Stimulated activated CD4-positive, alpha-beta T cell treated with anti-CD3 and anti-CD28 coated beads, Interleukin-1b, Interleukin-23, amount 100 ng/mL, for 1 hour (primary cell): ENCODE measurements at places on chromosomes 16 and 17.

DNA sequence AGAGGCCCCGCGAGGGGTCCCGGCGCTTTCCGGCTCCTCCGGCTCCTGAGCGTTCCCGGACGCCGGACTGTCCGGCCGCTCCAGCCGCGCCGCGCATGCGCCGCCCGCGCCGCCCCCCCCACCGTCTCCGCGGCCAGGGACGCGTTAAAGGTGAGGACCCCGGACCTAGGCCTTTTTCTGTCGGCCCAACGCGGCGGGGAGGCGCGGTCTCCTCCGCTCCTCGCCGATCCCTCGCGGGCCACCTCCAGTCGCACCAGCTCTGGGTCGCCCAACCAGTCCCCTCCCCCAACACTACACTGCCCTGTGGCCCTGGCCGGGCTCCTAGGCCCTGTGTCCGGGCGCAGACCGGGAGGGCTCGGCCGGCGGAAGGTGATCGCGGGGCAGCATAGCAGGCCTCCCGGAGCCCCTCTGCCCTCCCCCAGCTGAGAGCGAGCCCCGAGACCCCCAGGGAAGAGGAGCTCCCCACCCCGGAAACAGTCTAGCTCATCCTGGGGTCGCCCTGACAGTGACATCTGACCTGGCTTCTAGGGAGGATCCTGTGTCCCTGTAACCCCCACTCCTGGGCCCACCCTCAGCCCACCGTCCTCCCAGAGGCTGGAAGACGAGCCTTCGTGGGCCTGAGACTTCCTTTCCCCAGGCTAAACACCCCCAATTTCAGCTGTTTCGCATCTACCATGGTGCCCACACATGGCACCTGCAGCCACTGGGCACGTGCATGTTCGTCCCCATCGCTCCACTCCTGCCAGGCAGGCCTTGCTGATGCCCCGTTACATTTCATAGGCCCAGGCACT is 14.7 kb upstream of the BCAR1 start:
- no peak for DNase-seq

GRCh38 chr16:10036956-10037355 is 145.3 kb downstream of the GRIN2A start:
- DNase-seq: no peak

DNA sequence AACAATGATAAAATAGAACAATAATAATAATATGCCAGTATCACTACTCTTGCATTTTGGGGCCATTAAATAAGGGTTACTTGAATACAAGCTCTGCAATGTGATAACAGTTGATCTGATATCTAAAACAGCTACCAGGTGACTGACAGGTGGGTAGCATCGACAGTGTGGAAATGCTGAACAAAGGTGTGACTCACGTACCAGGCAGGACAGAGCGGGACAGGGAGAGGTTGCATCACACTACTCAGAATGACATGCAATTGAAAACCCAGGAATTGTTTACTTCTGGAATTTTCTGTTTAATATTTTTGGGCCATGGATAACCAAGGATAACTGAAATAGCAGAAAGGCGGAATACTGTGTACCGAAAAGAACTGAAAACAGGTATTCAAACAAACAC is 15.8 kb upstream of the ZNF19 start:
- no peak for DNase-seq

GRCh38 chr17:75733471-75733870 is 12.2 kb downstream of the ITGB4 start:
- no peak for DNase-seq

- DNase-seq: no peak
These were observed 262.1 kb upstream of the CA10 start for GRCh38 chr17:52420555-52421078.

DNA sequence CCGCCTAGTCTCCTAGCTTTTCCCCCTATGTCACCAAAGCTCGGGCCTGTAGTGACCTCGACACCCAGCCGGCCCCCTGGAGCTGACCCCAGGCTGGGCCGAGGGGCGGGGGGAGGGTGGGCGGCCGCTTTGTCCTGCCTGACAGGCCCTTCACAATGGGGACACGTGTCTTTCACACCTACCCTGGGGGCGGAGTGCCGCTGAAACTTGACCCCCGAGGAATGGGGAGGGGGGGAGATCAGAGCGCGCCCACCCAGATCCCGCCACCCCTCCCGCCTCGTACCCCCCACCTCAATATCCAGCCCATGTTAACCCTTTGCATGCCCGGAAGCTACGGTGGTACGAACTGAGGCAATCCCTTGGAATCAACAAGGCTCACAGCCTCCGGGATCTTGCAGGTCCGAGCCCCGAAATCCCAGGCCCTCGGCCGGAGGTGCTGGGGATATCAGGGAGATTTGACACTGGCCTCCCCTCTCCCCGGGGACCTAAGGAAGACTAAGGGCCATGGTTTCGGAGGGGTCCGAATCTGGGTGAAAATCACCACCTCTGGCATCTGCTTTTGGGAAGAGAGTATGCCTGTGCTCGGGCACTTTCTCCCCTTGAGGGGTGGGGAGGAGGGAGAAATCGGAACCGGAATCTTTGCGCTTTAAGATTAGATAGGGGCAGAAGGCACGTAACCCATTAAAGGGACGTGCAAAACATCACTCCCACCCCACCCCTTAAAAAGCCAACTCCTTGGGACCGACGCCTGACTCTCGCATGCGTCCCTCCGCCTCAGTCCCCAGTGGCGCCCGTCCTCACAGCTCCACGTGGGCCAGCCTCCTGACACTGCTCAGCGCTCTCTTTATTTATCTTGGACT is 2.6 kb downstream of the NOG start:
- no peak for DNase-seq

DNA sequence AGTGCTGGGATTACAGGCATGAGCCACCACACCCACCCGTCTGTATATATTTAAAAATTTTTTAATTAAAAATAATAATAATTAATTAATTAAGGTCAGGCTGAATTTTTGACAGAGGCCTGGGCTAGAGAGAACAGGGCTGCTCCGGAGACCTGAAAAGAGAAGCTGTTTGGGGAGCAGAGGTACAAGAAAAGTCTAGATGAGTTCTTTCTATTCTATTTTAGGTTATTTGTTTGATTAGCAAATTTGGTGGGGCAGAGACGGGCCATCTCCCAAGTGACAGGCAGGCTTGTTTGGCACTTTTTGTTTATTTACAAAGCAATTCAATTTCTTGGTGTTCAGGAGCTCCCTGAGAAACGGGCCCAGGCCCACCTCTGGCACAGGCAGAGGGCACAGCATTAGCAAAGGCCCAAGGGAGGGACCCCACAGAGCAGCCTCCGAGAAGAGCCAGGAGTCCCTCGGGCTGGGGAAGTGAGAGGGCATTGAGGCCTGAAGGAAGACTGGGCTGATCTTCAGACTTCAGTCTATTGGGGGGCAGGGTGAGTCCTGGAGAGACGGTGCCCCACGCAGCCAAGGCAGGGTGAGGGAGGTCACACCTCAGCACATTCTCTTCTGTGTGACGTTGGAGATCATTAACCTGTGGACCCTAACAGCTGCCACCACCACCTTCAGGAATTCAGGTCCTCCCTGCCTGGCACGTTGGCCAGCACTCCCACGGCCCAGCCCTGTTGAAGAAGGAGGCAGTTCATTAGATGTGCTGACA is 10.8 kb upstream of the RIPOR1 start:
- no peak for DNase-seq

- DNase-seq: peak; percentile 5
These were observed 99.4 kb downstream of the CYLD start for GRCh38 chr16:50841081-50841886.

DNA sequence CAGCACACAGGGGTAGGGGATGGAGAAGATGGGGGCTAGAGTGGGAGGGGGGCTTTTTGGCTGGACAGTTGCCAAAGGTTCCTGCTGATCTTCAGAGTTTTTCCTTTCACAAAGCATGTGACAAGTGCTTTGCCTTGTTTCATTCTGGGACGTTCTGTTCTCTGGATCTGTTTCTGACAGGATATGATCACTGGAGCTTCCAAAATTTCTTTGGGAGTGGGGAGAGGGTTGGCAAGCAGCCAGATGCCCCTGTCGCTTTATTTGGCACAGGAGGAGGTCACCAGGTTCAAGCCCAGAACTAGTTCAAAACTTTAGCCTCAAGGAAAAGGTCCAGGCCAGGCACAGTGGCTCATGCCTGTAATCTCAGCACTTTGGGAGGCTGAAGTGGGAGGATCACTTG is 68.5 kb upstream of the TBX2 start:
- DNase-seq: no peak

GRCh38 chr16:80277182-80277581 is 263.6 kb upstream of the DYNLRB2 start:
- no peak for DNase-seq

DNA sequence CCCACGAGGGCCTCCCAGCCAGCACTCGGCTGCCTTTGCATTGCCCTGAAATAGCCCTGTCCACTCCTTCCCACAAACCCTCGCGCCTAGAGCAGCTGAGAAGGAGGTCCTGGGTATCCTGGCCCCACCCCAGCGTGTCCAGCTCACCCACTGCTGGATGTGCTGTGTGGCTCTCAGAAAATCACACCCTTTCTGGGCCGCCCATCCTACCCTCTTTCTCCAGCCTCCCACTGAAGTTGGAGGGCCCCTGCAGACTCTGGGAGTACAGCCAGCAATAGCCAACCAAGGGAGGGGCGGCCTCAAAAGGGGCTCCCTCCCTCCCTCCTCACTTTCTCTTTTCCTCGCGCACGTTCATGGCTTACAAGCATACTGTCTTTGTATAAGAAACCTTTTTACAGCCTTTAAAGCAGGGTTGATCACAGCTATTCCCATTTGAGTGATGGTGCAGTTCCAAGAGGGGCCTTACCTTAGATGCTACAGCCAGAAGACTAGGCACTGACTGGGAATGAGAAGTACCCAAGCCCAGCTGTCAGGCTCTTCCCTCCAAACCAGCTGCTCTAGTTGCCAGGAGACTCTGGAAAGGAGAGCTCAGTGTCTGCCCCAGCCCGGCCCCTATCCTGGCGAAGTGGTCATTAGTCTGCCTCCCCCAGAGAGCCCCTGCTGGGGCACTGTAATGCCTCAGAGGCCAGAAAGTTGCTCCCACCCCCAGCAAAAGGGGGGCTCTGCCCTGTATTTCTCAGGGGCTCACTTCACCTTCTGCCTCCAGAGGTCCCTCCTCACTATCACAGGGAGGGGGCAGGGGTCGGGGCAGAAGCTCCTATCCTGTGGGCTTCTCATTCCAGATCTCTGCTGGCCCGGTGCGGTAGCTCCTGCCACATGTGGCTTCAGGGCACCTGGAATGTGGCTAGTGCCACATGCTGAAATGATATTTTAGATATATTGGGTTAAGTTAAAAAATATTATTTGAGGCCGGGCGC is 38.1 kb downstream of the DCAKD start:
- no peak for DNase-seq

DNA sequence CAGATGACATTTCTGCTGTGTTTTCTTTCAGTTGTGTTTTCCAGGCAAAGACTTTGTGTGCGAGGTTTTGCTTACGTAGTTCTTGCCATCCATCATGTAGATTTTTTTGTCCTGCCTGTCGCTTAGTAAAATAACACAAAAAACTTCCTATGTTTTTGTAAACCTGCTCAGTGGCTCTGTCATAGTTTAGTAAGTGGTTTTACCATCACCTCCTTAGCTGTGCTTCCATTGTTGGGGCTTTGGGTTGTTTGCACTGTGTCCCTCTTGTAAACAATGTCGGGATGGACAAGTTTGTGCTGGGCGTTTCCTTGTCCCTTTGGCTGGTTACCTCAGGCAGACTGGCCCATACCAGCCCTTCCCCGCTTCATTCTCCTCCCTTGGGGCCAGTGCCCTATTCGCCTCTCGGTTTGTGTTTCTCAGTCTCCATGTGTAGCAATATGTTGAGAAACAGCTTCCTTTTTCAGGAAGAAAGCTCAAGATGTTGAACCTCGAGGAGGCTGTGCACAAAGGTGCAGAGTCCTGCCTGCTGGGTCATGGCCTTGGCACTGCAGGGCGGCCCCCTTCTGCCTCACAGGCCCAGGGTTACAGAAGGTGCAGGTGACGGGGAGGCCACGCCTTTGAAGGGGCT is 74.6 kb downstream of the KSR1 start:
- no peak for DNase-seq

- no peak for DNase-seq
These were observed 8.8 kb downstream of the ENGASE start for GRCh38 chr17:79083191-79083971.

DNA sequence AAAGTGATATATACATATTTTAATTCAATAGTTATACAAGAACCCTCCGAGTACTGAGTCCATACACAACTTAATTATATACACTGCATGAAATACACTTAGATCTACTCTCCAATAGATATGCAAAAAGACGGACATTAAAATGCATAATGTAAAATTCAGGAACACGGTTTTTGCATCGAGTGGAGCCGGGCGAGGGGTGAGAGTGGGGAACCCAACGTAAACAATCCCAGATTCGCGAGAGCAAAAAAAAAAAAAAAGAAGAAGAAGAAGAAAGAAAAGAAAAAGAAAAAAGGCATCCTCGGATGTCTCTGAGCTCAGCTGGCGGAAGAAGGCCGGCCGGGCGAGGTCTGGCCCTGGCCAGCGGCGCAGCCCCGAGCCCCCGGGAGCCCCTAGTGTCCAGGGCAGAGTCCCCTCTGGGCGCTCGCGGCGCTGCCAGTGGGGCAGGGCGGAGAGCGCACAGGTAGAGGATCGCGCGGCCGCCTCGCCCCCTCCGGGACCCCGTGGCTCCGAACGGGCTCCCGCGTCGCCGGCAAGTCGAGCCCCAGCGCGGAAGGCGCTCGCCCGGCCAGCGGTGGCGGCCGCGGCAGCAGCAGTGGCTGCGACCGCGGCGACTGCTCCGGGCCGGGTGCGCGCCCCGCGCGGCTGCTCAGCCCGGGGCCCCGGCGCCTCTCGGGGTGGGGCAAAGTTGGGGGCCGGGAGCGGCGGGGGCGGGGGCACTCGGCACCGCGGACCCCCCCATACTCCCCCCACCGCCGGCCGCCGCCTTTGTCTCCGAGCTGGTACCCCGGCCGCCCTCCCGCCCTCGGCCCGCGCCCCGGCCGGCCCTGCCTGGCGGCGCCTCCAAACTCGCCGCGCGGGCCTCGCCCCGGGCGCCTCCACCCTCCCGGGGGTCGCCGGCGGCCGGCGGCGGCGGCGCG is 9.6 kb upstream of the ZFHX3 start:
- DNase-seq: no peak

GRCh38 chr16:27690608-27691007 is 140.7 kb downstream of the KATNIP start:
- no peak for DNase-seq

DNA sequence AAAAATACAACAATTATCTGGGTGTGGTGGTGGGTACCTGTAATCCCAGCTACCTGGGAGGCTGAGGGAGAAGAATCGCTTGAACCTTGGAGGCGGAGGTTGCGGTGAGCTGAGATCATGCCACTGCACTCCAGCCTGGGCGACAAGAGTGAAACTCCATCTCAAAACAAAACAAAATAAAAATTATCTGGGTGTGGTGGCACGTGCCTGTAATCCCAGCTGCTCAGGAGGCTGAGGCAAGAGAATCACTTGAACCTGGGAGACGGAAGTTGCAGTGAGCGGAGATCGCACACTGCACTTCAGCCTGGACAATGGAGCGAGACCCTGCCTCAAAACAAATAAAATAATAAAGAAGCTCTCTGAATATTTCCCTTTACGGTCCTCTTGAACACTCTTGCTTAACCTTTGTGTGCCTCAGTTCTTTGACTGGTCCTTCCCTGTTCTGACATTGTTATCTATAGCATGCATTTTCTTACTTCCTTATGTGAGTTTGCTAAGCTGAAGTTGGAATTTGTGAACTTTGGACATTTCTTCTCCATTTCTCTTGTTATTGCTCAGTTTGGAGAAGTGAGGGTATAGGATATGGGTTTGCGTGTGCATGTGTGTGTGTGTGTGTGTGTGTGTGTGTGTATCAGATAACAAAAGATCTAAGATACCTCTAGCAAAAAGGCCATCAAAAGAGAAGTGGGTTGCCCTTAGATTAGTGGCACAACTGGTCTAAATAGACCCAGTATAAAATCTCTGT is 29.7 kb upstream of the WSB1 start:
- DNase-seq: no peak
